ENCODE measurements at places on chromosomes 4 and X. TPM values are rescaled to one million over a fixed set of nuclear protein-coding genes. Genes with fewer than 3 reads are reported as not detected.

PDGFC gene
- 14.9 TPM for total RNA-seq

CENPVL2 gene
- total RNA-seq: not detected

RENBP gene
- total RNA-seq: 11.1 TPM

WNK3 gene
- 0.89 TPM for total RNA-seq

FBXW7 gene
- 49.6 TPM for total RNA-seq

ETDA gene
- total RNA-seq: not detected

BGN gene
- 35.3 TPM for total RNA-seq

PASD1 gene
- total RNA-seq: not detected

DUX4 gene
- not detected for total RNA-seq

MAGEA9B gene
- total RNA-seq: not detected

TMEM156 gene
- total RNA-seq: not detected

ZNF275 gene
- 5.1 TPM for total RNA-seq

CLGN gene
- 77.8 TPM for total RNA-seq

SLC16A2 gene
- 5.7 TPM for total RNA-seq

IL2RG gene
- total RNA-seq: 0.89 TPM

TSPAN6 gene
- total RNA-seq: 4.2 TPM

FAT1 gene
- 48.0 TPM for total RNA-seq

GAB3 gene
- 11.9 TPM for total RNA-seq

OTUD5 gene
- total RNA-seq: 16.7 TPM

SPANXD gene
- total RNA-seq: not detected

CDKL5 gene
- 8.5 TPM for total RNA-seq

MAGEB2 gene
- total RNA-seq: not detected

GAGE1 gene
- not detected for total RNA-seq

SLC7A11 gene
- 0.08 TPM for total RNA-seq

SLIT2 gene
- 10.2 TPM for total RNA-seq

PDE5A gene
- total RNA-seq: 6.5 TPM

SLC49A3 gene
- total RNA-seq: 14.6 TPM

WDR17 gene
- total RNA-seq: 0.32 TPM

FHIP1A gene
- total RNA-seq: 16.8 TPM

MFAP3L gene
- 3.6 TPM for total RNA-seq

NDP gene
- not detected for total RNA-seq

CTAG2 gene
- total RNA-seq: not detected

GPC3 gene
- 6.7 TPM for total RNA-seq

XAGE1A gene
- not detected for total RNA-seq

SPANXA1 gene
- not detected for total RNA-seq

CFAP99 gene
- not detected for total RNA-seq

BEX2 gene
- total RNA-seq: 0.75 TPM

TCEAL6 gene
- not detected for total RNA-seq

ATP10D gene
- total RNA-seq: 7.5 TPM

LRRC66 gene
- 0.32 TPM for total RNA-seq

SPANXA2 gene
- total RNA-seq: not detected

FAM236C gene
- not detected for total RNA-seq

MTMR1 gene
- 17.9 TPM for total RNA-seq

PAGE1 gene
- not detected for total RNA-seq

CFAP97 gene
- total RNA-seq: 11.3 TPM

ALG13 gene
- 12.3 TPM for total RNA-seq

GC gene
- total RNA-seq: 0.24 TPM

GAGE12F gene
- total RNA-seq: not detected

VCX gene
- not detected for total RNA-seq

NAP1L2 gene
- total RNA-seq: 5.4 TPM

SMIM10L2A gene
- 1.6 TPM for total RNA-seq

EREG gene
- not detected for total RNA-seq

SLC39A8 gene
- 1.6 TPM for total RNA-seq

TMEM47 gene
- total RNA-seq: 31.5 TPM

RXFP1 gene
- total RNA-seq: not detected

SLITRK2 gene
- total RNA-seq: 0.27 TPM

NLGN3 gene
- 0.38 TPM for total RNA-seq

NDNF gene
- 8.1 TPM for total RNA-seq

KIAA1210 gene
- total RNA-seq: not detected
